ENCODE measurements at places on chromosomes 5 and 9. TPM values are rescaled to one million over a fixed set of nuclear protein-coding genes. Genes with fewer than 3 reads are reported as not detected.

GRCh38 chr5:135246923-135247795 is 151.9 kb downstream of the MACROH2A1 start:
- peak overlapping the region; percentile 3 for H3K4me3 ChIP-seq
- peak overlapping the region; percentile 74 for H3K27ac ChIP-seq
- DNase-seq: peak; percentile 98
- H3K4me1 ChIP-seq: peaks cover 52% of the 10 kb centered on the region
- H3K36me3 ChIP-seq: no peaks in the 10 kb centered on the region

GRCh38 chr5:75338408-75338807 is 1.4 kb downstream of the HMGCR start:
- H3K36me3 ChIP-seq: no peaks in the 10 kb centered on the region
- peak overlapping the region; percentile 78 for H3K27ac ChIP-seq
- H3K27me3 ChIP-seq: no peaks in the 10 kb centered on the region
- DNase-seq: no peak

DNA sequence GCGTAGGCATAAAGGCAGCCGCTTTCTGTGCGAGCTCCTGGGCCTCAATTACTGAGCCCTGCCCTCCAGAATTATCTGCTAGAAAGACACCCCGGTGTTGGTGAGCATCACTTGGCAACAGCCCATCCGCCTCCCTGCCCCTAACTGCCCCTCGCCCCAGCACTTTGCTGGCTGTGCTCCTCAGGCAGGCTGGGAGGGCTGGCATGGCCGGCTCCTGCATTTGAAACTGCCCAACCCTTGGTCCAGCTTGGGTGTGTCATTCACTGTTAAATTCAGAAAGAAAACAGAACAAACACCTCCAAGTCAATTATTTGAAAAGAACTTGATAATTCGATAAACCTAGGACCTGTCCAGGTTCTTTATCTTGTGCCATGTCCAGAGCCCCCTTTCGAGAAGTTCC is 334.2 kb downstream of the IRX2 start:
- no peak overlapping the region for H3K4me3 ChIP-seq
- H3K27me3 ChIP-seq: no peaks in the 10 kb centered on the region
- H3K4me1 ChIP-seq: no peaks in the 10 kb centered on the region
- no peaks in the 10 kb centered on the region for H3K36me3 ChIP-seq
- no peak for DNase-seq
- H3K27ac ChIP-seq: no peak overlapping the region

DNA sequence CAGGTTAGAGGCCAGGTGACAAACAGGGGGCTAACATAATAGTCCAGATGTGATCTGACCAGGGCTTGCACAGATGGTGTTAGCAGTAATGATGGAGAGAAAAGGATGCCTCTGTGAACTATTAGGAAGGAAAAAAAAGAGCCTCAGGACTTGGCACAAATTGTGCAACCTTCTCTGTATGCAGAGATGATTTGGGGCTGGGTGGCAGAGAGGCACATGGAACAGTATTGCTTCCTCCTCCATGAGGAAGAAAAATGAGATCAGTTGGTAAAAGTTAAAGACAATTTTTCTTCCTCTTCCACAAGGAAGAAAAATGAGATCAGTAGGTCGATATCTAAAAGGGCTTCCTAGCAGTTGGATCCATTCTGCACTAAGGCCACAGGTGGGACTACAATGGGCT is 13.9 kb upstream of the ANXA6 start:
- no peak overlapping the region for H3K27ac ChIP-seq
- DNase-seq: no peak
- no peak overlapping the region for H3K4me3 ChIP-seq
- H3K36me3 ChIP-seq: no peaks in the 10 kb centered on the region

GRCh38 chr5:120155873-120156272 is 308.2 kb upstream of the PRR16 start:
- no peak for DNase-seq
- H3K27ac ChIP-seq: no peak overlapping the region
- H3K27me3 ChIP-seq: no peaks in the 10 kb centered on the region
- H3K36me3 ChIP-seq: no peaks in the 10 kb centered on the region
- H3K4me1 ChIP-seq: peaks cover 36% of the 10 kb centered on the region
- H3K4me3 ChIP-seq: no peak overlapping the region

DNA sequence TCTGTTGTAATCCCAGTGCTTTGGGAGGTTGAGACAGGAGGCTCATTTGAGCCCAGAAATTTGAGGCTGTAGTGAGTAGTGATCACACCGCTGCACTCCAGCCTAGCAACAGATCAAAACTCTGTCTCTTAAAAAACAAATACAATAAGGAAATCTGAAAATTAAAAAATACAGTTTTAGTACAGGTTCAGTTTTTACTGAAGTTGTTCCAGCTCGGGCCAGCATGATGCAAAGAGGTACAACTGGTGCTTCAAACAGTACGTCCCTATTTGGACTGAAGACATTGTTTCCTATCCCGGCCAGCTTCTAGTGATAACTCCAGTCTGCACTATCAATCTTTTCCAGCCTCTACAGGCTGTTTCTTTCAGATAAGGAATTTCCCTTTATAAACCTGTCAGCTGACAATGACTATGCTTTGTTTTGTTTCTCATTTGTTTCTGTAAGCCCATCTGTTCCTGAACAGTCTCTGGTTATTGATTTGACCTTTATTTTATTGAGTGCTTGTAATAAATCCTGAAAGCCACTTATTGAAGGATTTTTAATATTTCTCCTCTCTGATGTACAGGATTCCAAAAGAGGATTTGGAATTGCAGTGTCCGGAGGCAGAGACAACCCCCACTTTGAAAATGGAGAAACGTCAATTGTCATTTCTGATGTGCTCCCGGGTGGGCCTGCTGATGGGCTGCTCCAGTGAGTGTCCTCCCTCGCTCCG is 41.9 kb downstream of the TJP2 start:
- no peaks in the 10 kb centered on the region for H3K27me3 ChIP-seq
- no peak overlapping the region for H3K27ac ChIP-seq
- no peak overlapping the region for H3K4me3 ChIP-seq
- H3K4me1 ChIP-seq: no peaks in the 10 kb centered on the region

DNA sequence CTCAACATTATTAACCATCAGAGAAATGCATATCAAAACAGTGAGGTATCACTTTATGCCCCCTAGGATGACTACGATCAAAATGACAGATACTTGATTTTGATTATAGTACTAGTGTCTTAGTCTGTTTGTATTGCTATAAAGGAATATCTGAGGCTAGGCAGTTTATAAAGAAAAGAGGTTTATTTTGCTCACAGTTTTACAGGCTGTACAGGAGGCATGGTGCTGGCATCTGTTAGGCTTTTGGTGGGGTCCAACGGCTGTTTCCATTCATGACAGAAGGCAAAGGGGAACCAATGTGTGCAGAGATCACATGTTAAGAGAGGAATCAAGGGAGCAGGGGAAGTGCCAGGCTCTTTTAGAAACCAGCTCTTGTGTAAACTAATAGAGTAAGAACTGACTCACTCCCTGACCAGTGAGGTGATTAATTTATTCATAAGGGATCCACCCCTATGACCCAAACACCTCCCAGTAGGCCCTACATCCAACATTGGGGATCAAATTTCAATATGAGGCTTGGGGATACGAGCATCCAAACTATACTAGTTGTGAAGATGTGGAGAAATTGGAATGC is 16.0 kb upstream of the AFF4 start:
- H3K4me3 ChIP-seq: no peak overlapping the region
- no peak overlapping the region for H3K27ac ChIP-seq
- no peaks in the 10 kb centered on the region for H3K4me1 ChIP-seq
- no peaks in the 10 kb centered on the region for H3K27me3 ChIP-seq
- no peaks in the 10 kb centered on the region for H3K36me3 ChIP-seq
- peak; percentile 71 for DNase-seq

- no peak overlapping the region for H3K4me3 ChIP-seq
- H3K27ac ChIP-seq: peak overlapping the region; percentile 42
- H3K36me3 ChIP-seq: no peaks in the 10 kb centered on the region
- peaks cover 36% of the 10 kb centered on the region for H3K4me1 ChIP-seq
- H3K27me3 ChIP-seq: no peaks in the 10 kb centered on the region
These were observed 104.1 kb downstream of the ADAMTS2 start for GRCh38 chr5:179241175-179241574.

DNA sequence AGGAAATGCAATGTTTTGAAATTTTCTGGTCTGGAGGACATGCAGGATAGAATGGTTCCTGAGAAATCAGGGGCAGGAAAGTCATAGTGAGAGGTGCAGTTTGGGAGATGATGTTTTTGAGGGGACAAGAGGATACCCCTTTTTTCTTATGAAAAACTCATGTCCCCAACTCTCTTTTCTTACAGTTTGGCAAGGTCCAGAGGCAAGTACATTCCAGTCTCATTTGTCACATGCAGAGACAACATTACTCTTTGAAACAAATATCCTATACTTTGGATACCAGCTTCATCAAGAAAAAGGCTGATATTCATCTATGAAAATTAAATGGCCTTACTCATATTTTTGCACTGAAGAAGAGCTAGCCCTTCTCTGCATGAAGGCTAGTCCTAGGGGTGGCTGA is 48.2 kb downstream of the EQTN start:
- H3K4me1 ChIP-seq: peaks cover 13% of the 10 kb centered on the region
- H3K36me3 ChIP-seq: no peaks in the 10 kb centered on the region
- peak; percentile 41 for DNase-seq
- H3K27ac ChIP-seq: no peak overlapping the region
- no peaks in the 10 kb centered on the region for H3K27me3 ChIP-seq

GRCh38 chr9:18330401-18331309 is 143.3 kb upstream of the ADAMTSL1 start:
- H3K27ac ChIP-seq: no peak overlapping the region
- H3K27me3 ChIP-seq: no peaks in the 10 kb centered on the region
- no peak overlapping the region for H3K4me3 ChIP-seq
- DNase-seq: no peak
- no peaks in the 10 kb centered on the region for H3K36me3 ChIP-seq

DNA sequence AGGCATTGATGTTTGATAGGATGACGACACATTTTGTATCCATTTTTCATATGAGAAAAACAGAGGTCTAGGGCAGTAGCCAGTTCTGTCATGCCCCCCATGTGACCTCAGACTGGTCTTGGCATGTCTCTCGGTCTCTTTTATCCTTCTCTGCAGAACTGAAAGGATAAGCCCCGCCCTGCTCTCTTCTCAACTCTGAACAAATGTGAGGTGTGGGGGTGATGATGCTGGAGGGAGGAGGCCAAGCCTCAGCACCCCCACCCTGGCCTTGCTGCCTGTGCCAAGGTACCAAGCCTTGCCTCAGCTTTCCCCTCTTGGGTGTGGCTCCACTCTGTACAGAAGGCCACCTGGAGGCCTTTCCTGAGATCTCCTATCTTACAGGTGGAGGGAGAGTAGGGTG is 19.5 kb upstream of the CRB2 start:
- no peaks in the 10 kb centered on the region for H3K27me3 ChIP-seq
- no peaks in the 10 kb centered on the region for H3K36me3 ChIP-seq
- no peak overlapping the region for H3K27ac ChIP-seq
- DNase-seq: no peak
- H3K4me3 ChIP-seq: no peak overlapping the region

- no peak overlapping the region for H3K4me3 ChIP-seq
- DNase-seq: no peak
- no peak overlapping the region for H3K27ac ChIP-seq
These were observed 324.5 kb upstream of the PTGER4 start for GRCh38 chr5:40355181-40355580.

GRCh38 chr5:10645146-10645545 is 81.3 kb downstream of the ANKRD33B start:
- no peak overlapping the region for H3K4me3 ChIP-seq
- DNase-seq: no peak
- H3K27me3 ChIP-seq: no peaks in the 10 kb centered on the region
- no peaks in the 10 kb centered on the region for H3K36me3 ChIP-seq

- no peaks in the 10 kb centered on the region for H3K36me3 ChIP-seq
- H3K4me1 ChIP-seq: peaks cover 8% of the 10 kb centered on the region
- no peak overlapping the region for H3K4me3 ChIP-seq
- H3K27me3 ChIP-seq: no peaks in the 10 kb centered on the region
These were observed 65.4 kb downstream of the RNF130 start for GRCh38 chr5:180006141-180006540.

GRCh38 chr5:2550509-2550908 is 201.0 kb downstream of the IRX2 start:
- H3K36me3 ChIP-seq: no peaks in the 10 kb centered on the region

GRCh38 chr5:40442346-40442745 is 237.4 kb upstream of the PTGER4 start:
- H3K4me3 ChIP-seq: no peak overlapping the region
- no peak overlapping the region for H3K27ac ChIP-seq
- peaks cover 9% of the 10 kb centered on the region for H3K4me1 ChIP-seq
- peaks cover 7% of the 10 kb centered on the region for H3K27me3 ChIP-seq
- H3K36me3 ChIP-seq: no peaks in the 10 kb centered on the region
- peak; percentile 41 for DNase-seq

- no peak overlapping the region for H3K27ac ChIP-seq
- no peak overlapping the region for H3K4me3 ChIP-seq
- no peaks in the 10 kb centered on the region for H3K4me1 ChIP-seq
- no peak for DNase-seq
- H3K36me3 ChIP-seq: no peaks in the 10 kb centered on the region
These were observed 82.3 kb downstream of the ATG10 start for GRCh38 chr5:82054004-82054710.

- DNase-seq: no peak
- no peaks in the 10 kb centered on the region for H3K36me3 ChIP-seq
- no peaks in the 10 kb centered on the region for H3K27me3 ChIP-seq
- no peak overlapping the region for H3K27ac ChIP-seq
- no peak overlapping the region for H3K4me3 ChIP-seq
These were observed 301.5 kb upstream of the ARRDC3 start for GRCh38 chr5:91684625-91685024.

DNA sequence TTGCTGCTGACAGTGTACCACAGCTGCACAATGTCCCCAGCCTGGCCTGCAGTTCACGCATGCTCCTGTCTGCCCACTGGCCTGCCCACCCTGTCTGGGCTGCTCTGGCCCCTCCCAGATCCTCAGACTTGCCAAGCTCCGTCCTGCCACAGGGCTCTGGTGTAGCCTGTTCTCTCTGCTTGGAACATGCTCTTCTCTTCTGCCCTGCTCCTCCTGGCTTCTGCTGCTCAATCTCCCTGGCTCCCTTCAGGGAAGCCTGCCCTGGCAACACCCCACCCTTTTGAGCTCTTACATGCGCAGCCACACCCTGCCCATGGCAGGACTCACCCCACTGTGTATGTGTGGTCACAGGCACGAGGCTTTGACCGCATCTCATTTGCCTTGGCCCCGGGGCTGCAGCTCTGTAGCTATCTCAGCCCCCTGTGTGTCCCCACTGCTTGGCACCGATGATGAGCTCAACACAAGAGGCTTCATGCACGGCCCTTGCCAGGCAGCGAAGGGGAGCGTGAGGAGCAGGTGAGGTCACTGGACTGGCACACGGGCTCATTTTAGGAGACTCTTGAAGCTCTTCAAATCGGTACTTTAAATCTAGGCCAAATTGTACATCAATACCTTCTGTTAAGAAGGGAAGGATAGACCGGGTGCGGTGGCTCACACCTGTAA is 20.4 kb upstream of the BRD3 start:
- H3K4me3 ChIP-seq: no peak overlapping the region
- H3K36me3 ChIP-seq: no peaks in the 10 kb centered on the region

Gene COL27A1
- 1.6 TPM for polyA plus RNA-seq

Gene OR1Q1
- polyA plus RNA-seq: not detected

Gene PPP3R2
- not detected for polyA plus RNA-seq

Gene ROR2
- polyA plus RNA-seq: 7.7 TPM

Gene RC3H2
- polyA plus RNA-seq: 22.1 TPM

Gene MED22
- 14.5 TPM for polyA plus RNA-seq

Gene DDX4
- polyA plus RNA-seq: not detected

Gene SH3RF2
- polyA plus RNA-seq: 0.37 TPM

Gene RNF180
- 0.04 TPM for polyA plus RNA-seq

Gene MSH3
- polyA plus RNA-seq: 13.5 TPM

Gene ABL1
- 22.9 TPM for polyA plus RNA-seq
